Karpas-422 (cell line): ENCODE measurements at places on chromosomes 1 and 21. TPM values are rescaled to one million over a fixed set of nuclear protein-coding genes. Genes with fewer than 3 reads are reported as not detected.

EVA1B gene
- 0.75 and 7.1 TPM in 2 replicates for total RNA-seq

ELAPOR1 gene
- 0.22 and 4.7 TPM in 2 replicates for total RNA-seq

DBT gene
- 7.3 and 13.1 TPM in 2 replicates for total RNA-seq

- no peak overlapping the region for H3K4me3 ChIP-seq
- H3K4me1 ChIP-seq = peaks cover 5% of the 10 kb centered on the region
- no peaks in the 10 kb centered on the region for H3K27me3 ChIP-seq
These were observed 5.3 kb downstream of the CBR1 start for GRCh38 chr21:36075171-36075570.

DNA sequence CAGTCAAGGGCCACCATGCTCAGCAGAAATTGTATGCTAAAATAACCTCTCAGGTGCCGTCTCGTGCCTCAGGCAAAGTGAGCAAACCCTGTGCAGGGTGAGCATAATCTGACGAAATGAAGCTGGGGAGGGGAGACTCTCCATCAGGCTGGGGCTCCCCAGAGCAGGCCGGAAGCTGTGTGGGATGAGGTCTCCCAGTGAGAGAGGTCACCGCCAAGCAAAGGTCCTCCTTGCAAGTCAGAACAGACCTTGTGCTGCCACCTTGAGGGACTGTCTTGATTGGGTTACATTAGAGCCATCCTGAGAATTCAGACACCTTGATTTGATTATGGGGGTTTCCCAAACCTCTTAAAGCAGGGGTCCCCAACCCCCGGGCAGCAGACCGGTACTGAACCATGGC lies 64.2 kb downstream of the ZNF684 start:
- H3K4me3 ChIP-seq = no peak overlapping the region
- H3K36me3 ChIP-seq = no peaks in the 10 kb centered on the region
- peak; percentile 60 for DNase-seq
